AG04450 (cell line): ENCODE measurements at places on chromosomes 2 and 18.

GRCh38 chr2:102206666-102207341 is 20.0 kb downstream of the IL1RL2 start:
- DNase-seq: no peak

DNA sequence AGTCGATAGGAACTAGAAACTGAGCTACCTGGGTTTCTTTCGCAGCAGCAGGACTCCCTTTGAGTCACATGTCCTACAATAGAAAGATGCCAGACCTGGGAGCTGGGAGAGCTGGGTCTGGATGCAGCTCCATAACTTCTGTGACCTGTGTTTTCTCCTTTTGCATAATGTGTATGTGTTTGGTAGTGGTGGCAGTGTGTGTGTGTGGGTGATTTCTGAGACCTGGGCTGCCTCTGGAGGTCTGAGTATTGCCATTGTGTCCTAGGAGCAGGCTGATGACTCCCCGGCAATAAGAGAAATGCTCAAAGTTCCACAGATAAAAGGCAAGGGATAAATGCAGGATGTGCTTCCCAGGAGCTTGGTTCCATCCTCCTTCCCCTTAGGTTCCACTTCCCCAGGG is 6.4 kb downstream of the WNT10A start:
- no peak for DNase-seq

DNA sequence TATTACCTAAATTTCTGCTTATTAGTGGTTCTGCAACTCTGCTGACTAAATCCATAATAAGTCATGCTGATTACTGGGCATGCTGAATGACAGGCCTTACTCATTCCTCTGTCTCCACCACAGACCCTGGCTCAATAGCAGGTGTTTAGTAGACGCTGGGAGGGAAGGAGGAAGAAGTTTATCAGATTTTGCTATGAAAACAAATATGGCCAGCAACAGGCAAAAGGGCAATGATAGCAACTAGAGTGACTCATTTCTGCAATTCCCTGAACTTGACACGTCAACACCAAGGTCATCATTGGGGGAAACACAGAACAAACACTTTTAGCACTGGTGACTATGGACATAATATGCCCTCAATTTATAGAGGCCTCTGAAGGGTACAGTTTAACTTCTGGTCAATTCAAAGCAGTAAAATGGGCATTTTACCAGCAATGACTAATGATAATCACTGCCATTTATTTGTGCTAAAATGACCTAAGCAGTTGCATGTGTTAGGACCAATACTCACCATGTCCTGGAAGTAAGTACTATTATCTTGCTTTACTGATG is 35.2 kb downstream of the TMEM163 start:
- no peak for DNase-seq

DNA sequence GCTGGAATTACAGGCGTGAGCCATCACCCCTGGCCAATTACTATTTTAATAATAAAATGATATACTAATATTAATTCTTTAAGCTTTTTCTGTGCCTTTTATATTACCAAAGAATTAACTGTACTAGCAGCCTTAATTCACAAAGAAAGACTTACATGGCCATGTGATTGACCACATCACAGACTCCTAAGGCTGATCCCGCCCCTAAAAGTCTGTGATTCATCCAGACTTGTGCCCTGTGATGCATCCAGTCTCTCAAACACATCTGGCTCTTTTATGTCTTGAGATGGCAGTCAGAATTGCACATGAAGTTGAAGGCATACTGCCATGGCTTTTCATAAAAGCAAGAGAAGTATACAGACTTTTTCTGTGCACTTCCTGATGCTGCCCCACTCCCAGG is 91.7 kb downstream of the DTNA start:
- no peak for DNase-seq
